ENCODE measurements at places on chromosomes 7 and 10.

GRCh38 chr10:58266826-58267712 lies 625 bp downstream of the IPMK start:
- DNase-seq = no peak

GRCh38 chr10:104472957-104473745 lies 119.5 kb downstream of the CFAP58 start:
- DNase-seq = no peak

GRCh38 chr7:121410829-121411596 lies 14.9 kb upstream of the FAM3C start:
- no peak for DNase-seq

DNA sequence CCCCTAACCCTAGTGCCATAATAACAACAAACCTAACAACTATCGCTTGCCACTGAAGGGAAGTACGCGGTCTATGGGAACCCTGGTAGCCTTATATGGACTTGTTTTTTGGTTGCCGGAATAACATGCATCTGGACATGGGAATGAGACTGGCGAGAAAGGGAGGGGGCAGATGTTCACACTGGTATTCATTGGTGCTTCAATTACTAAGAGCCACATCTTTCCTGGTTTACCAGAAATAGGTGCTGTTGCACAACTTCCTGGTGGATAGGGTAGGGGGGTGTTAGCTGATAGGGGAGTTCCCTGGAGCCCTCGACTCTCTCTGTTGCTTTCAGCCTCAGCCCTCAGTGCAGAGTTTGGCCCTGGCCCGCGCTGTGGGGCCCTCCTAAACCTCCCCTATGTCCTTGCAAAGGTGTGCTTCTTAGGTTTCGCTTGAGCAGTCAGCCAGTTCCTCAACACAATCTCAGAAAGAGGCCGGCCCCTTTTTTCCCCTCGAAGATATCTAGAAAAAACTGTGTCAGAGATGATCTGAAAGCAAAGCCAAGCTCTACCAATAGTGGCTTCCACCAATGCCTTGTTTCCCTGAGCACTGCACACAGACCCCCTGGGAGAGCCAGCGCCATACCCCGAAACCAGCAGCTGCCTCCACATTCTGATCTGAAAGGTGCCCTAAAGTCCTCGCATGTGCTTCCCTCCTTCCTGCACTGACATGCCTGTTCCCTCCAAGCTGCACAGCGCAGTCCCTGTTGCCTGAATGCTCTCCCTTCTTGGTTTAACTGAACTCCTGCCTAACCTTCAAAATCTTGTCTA lies 13.5 kb downstream of the TBXAS1 start:
- DNase-seq = no peak

- no peak for DNase-seq
Observed at GRCh38 chr10:28841625-28842024, 164.3 kb downstream of the BAMBI start.

- DNase-seq = no peak
Observed at GRCh38 chr10:112294169-112294568, 11.0 kb downstream of the TECTB start.

DNA sequence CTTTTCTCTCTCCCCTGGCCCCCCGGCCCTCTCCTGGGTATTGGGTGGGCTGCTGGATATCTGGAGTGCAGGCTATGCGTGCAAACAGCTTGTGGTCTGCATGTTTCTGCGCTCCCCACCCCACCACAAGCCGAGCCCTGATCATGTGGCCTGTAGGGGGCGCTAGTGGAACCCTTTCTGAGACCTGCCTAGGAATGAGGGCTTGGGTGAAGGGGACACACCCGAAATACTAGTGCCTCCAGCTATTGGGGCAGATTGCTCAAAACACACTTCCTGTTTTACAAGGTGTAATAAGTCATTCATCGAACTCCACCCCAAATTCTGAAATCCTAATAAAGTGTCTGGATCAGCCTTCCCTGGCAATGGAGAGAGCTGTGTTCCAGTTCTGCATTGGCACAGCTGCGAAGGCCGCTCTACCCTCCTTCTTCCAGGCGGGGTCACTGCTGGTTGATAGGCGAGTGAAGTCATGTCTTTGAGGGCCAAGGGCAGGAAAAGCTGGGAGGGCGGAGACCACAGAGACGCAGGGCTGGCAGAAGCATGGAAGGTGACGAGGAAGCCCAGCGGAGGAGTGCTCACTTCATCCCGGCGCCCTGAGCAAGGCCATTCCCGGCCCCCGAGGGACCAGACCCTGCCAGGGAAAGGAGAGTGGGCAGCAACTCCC lies 19.8 kb upstream of the PRRT4 start:
- DNase-seq = no peak

Measured in NCI-H1436 (cell line).